ENCODE measurements at places on chromosomes 2 and 18. TPM values are rescaled to one million over a fixed set of nuclear protein-coding genes. Genes with fewer than 3 reads are reported as not detected.
A peak's percentile ranks its signal among the peaks of the same experiment; 100 is the strongest.

FIGN gene
- not detected for total RNA-seq

DNA sequence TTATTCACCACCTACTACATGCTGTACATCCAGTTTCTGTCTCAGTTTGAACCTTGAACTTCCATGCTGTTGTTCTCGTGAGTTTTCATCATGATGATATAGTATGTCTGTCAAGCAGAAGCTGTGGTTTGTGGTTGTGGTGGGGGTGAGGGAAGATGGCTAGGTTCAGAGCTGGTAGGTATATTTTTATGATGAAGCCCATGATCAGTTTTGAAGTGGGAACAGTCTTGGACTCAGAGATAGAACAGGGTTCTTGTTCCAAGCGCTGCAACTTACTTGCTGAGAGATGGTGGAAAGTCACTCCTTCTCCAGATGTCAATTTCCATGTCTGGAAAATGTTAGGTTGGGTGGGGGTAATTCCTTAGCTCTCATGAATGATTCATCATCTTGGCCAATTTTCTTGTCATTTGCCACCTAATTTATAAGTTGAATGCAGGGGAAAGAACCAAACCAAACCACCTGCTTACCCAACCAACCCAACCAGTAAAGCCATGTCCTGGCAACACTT lies 21.6 kb downstream of the PMAIP1 start:
- DNase-seq = peak; percentile 80

HTR2B gene
- total RNA-seq = 0.13 TPM

GPR45 gene
- total RNA-seq = not detected

GRCh38 chr2:118269408-118270051 lies 181.3 kb downstream of the INSIG2 start:
- DNase-seq = no peak
